ENCODE measurements at places on chromosomes 16 and 17.
A peak's percentile ranks its signal among the peaks of the same experiment; 100 is the strongest.

DNA sequence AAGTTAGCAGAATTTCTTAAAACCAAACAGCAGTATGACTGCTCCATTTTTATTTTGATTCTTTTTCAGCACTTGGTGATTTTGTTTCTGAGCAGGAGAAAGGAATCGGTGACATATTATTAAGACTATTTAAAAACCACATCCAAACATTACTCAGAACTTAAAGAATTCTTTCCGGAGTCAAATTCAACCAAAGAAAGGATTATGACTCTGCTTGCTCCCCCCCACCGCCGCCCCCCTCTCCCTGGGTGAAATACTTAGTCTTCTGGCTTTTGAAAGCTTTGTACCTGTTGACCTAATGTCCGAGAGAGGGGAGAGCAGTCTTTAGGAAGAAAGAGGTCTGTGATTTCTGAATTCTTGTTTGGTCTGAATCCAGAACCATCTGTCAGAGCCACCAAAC lies 17.9 kb upstream of the COL1A1 start:
- DNase-seq: no peak

GRCh38 chr16:28140788-28141618 lies 70.8 kb downstream of the XPO6 start:
- no peak for DNase-seq

DNA sequence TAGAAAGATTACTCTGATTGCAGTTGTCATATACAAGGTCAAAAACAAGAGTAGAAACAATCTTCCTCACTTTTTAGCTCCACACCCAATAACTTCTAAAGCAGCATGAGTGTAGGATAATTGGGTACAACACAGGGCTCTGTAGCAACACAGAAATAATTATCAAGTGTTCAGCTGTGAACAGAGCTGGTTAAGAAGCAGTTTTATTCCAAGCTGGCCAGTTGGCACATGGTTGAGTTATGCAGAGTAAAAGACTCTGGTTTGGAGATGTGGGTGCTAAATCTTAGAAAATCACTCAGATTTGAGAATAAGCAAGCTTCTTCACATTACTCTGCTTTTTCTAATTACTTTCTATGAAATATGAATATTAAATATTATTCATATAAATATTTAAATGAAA lies 118.5 kb downstream of the KIF2B start:
- no peak for DNase-seq

GRCh38 chr17:28306954-28307401 lies 12.0 kb upstream of the TMEM97 start:
- no peak for DNase-seq

DNA sequence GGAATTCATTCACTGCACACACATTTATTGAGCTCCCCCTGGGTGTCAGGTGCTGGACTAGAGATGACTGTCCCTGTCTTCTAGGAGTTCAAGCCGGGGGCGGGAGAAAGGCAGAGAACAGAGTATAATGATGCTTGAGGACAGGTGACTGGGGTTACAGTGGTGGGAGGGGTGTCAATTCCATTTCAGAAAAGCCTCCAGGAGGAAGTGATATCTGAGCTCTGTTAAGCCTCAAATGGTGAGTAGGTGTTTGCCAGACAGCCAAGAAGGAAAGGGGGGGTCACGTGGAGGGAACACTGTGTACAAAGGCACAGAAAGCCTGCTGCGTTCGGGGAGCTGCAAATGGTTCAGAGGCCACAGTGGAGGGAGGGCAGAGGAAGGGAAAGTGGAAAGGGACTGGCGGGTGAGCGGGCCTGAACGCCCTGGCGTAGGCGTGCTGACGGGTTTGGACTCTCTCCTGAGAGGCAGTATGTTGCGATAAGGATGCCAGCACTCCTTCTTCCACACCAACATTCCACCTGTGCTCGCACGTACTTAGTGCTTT lies 9.7 kb upstream of the NXPH3 start:
- no peak for DNase-seq

- no peak for DNase-seq
These were observed 50.8 kb downstream of the TBC1D16 start for GRCh38 chr17:79984877-79985276.

DNA sequence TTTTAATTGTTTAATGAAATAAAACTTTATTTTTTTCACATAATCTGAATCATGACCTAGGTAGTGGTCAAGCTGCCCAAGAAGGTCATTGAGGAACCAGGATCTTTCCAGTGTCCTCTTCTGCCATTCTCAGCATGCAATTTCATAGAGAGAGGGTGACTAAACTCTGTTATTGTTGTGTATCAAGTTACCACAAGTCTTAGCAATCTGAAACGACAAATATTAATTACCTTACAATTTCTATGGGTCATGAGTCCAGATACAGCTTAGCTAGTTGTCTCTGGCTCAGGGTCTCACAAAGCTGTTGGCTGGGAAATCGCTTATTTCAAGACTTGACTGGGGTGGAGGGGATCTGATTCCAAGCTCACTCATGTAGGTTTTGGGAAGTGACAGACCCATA lies 37.6 kb downstream of the FTO start:
- no peak for DNase-seq

DNA sequence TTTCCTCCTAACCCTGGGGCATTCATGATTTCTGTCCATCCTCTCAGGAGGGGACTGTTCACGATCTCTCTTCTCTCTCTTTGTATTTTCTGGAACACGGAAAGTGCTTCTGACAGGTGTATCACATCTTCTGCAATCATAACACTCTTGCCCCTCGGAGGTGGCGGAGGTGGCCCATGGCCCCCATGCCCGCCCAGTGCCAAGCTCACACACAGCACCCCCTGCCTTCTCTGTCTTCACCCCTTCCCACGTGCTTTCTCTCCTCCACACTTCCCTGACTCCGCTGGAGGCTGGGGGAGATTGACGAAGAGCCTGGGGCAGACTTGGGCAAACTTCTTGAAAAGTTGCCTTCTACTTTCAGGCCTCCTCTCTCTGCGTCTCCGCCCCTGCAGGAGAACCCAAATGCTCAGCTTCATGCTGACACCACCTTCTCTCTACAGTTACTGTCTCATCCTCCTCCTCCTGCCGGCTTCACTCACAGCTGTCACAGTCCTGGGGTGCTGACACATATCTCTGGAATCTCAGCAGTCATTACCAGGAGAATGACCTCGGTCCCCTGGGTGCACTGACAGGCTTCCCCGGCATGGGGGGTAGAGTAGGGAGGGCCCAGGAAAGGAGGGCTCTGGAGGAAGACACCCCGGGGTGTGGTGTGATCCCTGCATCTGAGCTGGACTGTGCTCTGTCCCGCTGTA lies 127.1 kb downstream of the ENGASE start:
- DNase-seq: no peak

GRCh38 chr17:1220346-1220745 lies 40.6 kb upstream of the ABR start:
- no peak for DNase-seq

DNA sequence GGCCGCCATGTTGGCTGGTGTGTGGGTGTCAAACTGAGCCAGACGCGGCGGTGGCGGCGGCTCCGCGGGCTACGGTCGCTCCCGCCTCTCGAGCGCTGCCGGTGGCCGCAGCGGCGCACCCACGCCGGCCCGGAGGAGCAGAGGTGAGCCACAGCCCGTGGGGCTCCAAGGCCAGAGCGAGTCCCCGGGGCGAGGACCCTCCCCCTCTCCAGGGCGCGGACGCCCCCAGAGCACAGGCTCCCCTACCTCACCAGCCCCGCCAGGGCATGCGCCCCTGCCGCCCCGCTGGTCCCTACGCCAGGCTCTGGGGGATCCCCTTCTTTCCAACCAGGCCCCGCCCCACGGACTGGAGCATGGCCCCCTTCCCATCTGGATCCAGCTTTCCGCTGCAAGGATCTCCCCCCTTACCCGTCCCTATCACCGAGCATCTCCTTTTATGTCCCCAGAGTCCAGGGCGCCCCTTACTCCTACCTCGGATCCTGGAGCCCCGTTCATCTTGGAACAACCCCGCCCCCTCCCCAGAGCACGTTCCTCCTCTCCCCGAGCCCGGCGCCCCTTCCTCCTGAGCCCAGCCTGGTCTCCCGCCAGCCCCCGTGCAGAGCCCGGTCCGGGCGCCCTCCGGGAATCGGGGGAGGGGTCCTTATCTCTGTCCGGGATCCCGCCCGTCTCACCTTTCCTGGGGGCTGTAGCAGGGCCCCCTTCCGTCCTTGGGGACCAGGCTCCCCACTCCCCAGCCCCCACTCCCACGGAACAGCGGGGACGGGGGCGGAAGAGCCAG lies 412 bp downstream of the EPN2 start:
- DNase-seq: peak; percentile 57

DNA sequence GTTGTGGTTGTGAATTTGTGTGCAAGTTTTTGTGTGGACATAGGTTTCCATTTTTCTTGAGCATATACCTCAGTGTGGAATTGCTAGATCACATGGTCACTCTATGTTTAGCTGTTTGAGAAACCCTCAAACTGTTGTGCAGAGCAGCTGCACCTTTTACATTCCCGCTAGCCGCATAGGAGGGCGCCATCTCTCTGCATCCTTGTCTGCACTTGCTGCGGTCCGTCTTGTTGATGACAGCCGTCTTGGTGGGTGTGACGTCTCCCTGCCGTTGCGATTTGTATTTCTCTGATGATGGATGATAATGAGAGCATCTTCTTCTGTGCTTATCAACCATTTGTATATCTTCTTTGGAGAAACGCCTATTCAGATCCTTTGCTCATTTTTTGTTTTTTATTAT lies 25.1 kb upstream of the IL17C start:
- no peak for DNase-seq

GRCh38 chr17:43952351-43952723 lies 1.4 kb downstream of the PYY start:
- no peak for DNase-seq

DNA sequence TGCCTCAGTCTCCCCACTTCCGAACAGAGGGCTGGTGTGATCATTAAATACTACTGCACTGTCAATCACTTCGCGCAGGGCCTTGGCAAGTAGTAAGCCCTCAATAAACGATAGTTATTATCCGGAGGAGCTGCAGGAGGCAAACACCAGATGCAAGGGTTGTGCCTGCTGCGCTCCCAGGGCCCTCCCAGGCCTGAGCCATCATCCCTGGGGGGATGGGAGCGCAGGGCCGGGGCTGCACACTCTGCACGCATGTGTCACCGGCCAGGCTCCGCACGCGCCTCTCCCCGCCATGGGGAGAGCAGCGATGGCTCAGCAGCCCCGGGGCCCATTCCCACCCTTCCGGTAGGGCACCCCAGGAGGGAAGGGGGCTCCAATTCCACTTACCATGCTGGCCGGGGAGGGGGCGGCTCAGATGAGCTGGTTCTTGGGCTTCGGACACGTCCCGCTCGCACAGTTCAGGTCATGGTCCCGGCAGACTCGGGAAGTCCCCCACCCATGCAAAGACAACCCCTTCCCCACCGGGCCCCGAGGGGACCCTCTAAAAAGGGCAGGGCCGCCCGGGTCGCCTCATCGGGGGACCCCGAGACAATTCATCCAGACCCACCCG lies 681 bp downstream of the XPO6 start:
- peak; percentile 88 for DNase-seq

DNA sequence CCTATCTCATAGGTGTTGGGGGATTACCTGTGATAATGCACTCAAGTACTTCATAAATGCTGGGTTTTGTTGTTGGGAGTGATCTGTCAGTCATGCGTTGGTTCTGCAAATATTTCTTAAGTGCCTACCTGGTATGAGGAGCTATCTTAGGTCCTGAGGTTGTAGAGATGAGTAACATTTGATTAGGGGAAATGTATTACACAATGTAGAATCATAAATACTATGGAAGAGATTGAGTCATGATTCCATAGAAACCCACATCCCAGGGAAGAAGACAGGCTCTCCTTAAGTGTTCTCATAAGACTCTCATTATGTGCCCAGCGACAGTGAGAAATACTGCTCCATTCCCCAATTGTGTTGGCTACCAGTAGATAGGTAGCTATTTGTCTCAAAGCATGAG lies 240.1 kb downstream of the FTO start:
- DNase-seq: no peak

DNA sequence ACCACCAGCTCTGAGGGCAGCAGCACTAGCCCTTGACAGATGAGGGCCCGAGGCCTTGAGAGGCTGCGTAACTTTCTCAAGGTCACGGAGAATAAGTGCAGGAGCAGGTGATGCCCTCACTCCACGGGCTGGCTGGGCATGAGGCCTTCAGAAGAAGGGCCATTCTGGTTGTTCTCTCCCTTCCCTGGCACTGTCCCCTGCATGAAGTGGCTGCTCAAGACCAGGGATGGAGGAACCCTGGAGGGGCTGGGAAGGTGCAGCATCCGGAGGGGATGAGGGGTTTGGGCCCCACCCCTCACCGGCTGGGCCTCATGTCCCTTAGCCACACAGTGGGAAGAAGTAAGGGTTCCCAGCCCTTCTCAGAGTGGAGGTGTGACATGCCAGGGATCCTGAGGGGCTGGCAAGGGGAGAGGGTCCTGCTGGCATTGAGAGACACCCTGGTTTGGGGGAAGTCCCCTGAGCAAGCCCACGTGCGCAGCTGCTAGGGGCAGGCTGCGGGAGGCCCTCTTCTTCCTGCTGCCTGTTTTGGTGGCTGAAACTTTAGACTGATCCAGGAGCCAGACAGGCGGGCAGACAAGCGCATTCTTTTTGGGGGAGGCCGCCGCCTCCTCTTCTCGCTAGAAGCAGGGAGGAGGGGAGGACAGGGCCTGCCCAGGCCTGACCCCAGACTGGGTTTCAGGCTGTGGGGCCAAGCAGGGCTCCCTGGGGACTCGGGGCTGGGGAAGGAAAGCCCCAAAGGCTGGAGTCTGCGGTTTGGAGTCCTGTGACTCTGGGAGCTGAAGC lies 74.0 kb downstream of the N4BP1 start:
- DNase-seq: peak; percentile 12

DNA sequence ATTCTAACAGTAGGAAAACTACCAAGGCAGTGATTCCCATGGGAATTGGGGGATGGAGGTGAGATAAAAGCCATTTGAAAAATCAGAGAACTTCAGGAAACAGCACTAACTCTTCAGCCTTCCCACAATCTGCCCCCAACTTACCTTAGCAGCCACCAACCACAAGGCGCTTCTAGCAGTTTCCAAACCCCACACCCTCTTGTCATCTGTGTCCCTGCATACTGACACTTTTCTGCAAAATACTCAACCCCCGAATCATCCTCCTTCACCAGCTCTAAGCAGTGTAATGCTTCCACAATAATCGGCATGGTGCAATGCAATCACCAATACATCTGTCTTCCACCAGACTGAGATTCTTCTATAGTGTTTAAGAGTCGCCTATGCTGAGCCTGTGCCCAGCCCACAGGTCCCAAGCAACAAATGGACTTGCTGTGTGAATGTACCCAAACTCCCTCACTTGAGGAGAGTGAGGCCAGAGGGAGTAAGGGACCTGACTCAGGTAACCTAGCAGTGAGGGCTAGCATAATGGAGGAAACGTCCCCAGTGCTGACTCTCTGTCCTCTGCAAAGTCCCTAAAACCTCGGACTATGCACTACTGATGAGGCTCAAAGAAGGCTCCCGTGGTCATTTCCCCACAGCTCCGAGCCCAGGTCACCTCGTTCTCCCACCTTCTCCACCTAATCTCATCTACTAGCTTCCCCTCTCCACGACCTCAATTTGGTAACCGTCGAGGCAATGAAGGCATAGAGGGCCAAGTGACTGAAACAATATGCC lies 943 bp downstream of the DYNC1LI2 start:
- DNase-seq: no peak

- no peak for DNase-seq
These were observed 266.7 kb upstream of the CDH11 start for GRCh38 chr16:65388592-65388991.
